ENCODE measurements at places on chromosomes 2 and 18. TPM values are rescaled to one million over a fixed set of nuclear protein-coding genes. Genes with fewer than 3 reads are reported as not detected.

ELOA2 gene
- total RNA-seq: not detected

CAPN14 gene
- total RNA-seq: 0.10 TPM

FLACC1 gene
- 1.4 TPM for total RNA-seq

IL36A gene
- not detected for total RNA-seq

UGT1A1 gene
- not detected for total RNA-seq

CIB4 gene
- not detected for total RNA-seq
